Small intestine (tissue), 16 donors: ENCODE measurements at places on chromosomes 3 and 15. TPM values are rescaled to one million over a fixed set of nuclear protein-coding genes. Genes with fewer than 3 reads are reported as not detected.

DNA sequence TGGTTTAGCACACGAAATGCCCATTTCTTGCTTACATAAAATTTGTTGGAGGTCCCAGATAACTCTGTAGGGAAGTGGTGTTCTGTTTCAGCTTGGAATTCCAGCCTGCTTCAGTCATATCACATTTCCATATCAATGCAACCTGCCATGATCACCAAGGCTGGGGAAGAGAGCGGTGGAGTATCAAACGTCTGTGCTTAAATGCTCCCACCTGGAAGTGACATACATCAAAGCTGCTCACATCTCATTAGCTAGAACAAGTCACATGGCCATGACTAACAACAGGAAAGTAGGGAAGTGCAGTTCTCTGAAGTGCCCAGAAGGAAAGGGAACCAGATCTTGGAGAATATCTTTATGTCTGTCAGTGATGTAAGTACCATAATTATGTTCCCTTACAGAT, 130.2 kb upstream of the CFAP20DC start:
- DNase-seq, result no peak

- no peak for DNase-seq
Measured at GRCh38 chr3:49476563-49476962, 6.5 kb downstream of the DAG1 start.

DNA sequence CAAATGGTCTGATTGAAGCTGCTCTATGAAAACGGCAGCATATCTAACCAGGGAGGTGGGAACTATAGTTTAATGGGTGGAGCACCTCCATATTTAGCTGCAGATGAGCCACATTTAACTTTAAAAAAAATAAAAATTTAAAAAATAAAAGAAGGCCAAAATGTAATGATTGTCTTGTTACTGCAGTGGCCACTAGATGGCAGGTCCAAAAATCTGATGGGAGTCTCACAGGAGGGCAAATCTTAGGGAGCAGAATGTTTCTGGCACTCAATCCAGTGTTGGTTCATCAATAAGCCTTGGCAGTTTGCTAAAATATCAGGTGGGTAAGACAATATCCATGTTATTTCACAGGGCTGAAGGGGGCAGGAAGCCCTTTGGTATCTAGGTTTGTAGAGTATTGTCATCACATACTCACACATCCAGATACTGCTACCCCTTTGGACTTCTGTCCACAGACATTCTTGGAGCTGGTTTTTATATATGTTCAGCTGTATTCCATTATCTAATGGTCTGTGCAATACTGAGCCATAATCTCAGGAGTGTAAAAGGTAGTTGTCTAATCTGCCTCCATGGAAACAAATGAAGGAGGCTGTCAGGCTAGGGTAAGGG, 233.3 kb downstream of the TIGIT start:
- peak; percentile 9 for DNase-seq

The GSK3B gene
- polyA plus RNA-seq, result 22.6 TPM

GRCh38 chr3:70882104-70882503, 569.7 kb upstream of the MDFIC2 start:
- DNase-seq, result peak; percentile 7
